HT1080 (cell line): ENCODE measurements at places on chromosomes 7 and 10. TPM values are rescaled to one million over a fixed set of nuclear protein-coding genes. Genes with fewer than 3 reads are reported as not detected.

Gene SPDYE2
- total RNA-seq: not detected in 2 replicates

Gene CFAP58
- total RNA-seq: 0.58 and 1.8 TPM in 2 replicates

Gene WAC
- total RNA-seq: 49.6 and 65.5 TPM in 2 replicates

Gene SPDYE9
- total RNA-seq: not detected in 2 replicates

Gene A1CF
- not detected in 2 replicates for total RNA-seq

Gene SFMBT2
- 1.9 and 2.4 TPM in 2 replicates for total RNA-seq

Gene MALSU1
- 105 and 129 TPM in 2 replicates for total RNA-seq

Gene FAM241B
- total RNA-seq: 4.1 and 4.6 TPM in 2 replicates

Gene KLLN
- 0.40 and 0.77 TPM in 2 replicates for total RNA-seq

Gene CXCL12
- not detected in 2 replicates for total RNA-seq

Gene CNPY1
- total RNA-seq: not detected in 2 replicates

Gene ABCA13
- 1.2 and 1.7 TPM in 2 replicates for total RNA-seq

Gene RELN
- total RNA-seq: 0.02 and 0.03 TPM in 2 replicates

Gene GPR158
- 9.4 and 10.9 TPM in 2 replicates for total RNA-seq

Gene MNX1
- total RNA-seq: 0.37 TPM in 1 of 2 replicates, not detected in the other

DNA sequence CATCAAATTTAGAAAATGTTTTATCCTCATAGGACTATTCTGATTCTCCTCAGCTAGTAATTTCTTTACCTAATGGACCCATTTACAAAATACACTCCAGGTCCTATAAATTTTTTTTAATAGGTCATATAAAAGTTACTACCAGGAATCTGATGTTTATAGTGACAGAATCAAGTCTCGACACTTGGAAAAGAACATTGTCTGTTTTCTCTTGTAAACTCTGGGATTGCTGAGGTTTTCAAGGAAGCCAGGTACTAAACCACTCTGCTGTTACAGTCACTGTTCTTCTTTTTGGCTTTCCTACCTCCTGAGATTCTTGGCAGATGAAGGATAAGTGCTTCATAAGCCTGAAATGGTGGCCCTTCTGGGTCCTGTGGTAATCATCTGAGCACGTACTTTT lies 493.1 kb downstream of the AUTS2 start:
- DNase-seq: no peak

DNA sequence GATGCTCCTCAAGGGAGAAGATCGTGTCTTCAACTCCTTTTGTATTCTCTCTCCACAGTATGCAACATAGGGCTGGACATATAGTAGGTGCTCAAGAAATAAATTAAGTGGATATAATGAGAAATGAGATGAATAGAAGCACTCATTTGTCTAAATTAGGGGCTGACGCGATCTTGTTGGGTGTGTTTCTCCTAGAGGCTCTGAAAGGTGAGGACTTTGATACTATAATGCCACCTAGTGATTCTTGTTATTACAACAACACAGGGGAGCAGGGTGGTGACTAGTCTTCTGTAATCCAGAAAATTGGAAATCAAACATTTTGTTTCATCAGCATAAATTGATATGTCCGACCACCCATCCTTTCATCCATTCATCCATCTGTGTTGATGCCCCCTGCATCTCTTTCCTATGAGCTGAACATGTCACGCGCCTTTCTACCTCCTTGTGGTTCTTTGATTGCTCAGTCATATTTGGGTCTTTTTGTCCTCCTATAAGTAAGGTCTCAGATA lies 3.5 kb upstream of the CFAP58 start:
- peak; percentile 71 for DNase-seq

DNA sequence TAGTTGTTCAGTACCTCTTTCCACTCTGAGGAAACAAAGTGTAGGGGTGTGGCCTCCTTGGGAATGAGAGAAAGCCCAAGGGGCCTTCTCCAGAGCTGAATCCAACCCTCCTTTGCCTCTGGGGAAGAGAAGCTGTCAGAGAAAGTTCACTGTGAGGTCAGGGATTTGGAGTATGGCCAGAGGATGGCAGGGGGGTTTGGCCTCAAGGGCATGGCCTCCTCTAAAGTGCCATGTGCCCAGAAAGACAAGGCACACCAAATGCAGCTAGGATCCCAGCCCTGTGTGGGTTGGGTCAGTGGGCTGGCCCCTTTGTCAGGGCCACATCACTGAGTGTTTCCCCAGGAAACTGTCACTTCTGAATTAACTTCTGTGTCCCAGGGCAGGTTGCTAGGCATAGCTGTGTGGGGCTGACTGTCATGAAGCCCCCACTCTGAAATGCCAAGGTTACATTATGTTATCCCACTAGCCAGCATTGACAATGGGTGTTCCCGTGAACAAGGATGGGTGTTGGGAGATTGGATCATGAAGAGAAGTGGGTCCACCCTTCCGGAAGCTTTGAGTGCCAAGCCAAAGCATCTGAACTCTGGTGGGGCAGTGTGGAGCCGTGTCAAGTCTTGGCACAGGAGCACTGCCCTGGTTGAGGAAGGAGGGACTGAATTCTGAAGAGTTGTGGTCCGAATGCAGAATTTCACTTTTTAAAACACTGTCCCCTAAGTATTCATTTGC lies 123.3 kb downstream of the ZMIZ1 start:
- DNase-seq: no peak

- no peak for DNase-seq
Measured at GRCh38 chr10:78794736-78795455, 273.9 kb upstream of the ZMIZ1 start.

DNA sequence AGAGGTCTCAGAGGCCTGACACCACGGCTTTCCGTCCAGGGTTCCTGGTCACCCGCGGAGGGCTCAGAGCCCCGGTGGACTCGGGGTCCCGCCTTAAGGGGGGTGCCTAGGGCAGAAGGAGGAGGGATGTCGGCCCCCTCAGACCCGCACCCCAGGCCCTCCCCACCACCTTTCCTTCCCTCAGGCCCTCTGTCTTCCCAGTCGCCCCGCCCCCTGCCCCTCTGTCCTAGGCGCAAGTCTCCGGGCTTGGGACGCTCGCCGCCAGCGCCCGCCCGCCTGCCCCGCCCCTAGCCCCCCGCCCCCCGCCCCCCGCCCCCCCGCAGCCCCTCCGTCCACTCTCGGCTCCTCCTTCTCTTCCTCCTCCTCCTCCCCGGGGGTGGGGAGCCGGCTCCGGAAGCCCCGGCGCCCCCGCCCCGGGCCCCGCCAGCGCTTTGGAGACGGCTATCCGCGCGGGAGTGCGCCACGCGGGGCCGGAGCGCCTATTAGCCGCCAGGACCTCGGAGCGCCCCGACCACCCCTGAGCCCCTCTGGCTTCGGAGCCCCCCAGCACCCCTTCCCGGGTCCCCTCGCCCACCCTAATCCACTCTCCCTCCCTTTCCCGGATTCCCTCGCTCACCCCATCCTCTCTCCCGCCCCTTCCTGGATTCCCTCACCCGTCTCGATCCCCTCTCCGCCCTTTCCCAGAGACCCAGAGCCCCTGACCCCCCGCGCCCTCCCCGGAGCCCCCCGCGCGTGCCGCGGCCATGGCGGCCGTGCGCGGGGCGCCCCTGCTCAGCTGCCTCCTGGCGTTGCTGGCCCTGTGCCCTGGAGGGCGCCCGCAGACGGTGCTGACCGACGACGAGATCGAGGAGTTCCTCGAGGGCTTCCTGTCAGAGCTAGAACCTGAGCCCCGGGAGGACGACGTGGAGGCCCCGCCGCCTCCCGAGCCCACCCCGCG lies at the start of gene AEBP1:
Gene AEBP1, plus strand, starts transcription at position 423 of the 937 bp plus-strand sequence. Its CDS starts 321 bp downstream, at position 744.
- no peak for DNase-seq

- peak; percentile 39 for DNase-seq
Measured at GRCh38 chr7:92639213-92639896, 49.2 kb upstream of the FAM133B start.

GRCh38 chr7:15985587-15986384 lies 299.3 kb upstream of the MEOX2 start:
- DNase-seq: no peak

GRCh38 chr7:137953665-137954470 lies 48.0 kb downstream of the CREB3L2 start:
- peak; percentile 83 for DNase-seq

DNA sequence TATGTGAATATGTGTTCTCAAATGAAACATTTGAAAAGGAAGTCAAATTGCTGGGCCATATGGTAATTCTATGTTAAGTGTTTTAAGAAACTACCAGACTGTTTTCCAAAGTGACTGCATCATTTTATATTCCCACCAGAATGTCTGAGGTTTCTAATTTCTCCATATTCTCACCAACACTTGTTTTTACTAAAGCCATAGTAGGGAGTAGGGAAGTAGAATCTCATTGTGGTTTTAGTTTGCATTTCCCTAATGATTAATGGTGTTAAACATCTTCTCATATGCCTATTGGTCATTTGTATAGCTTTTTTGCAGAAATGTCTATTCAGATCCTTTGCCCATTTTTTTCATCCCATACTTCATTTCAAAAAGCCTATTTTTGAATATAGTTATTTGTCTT lies 9.1 kb upstream of the SEMA4G start:
- no peak for DNase-seq

- DNase-seq: no peak
Measured at GRCh38 chr7:36925691-36926090, 201.4 kb upstream of the AOAH start.

GRCh38 chr10:43235070-43235900 lies 31.6 kb downstream of the RASGEF1A start:
- DNase-seq: no peak

- DNase-seq: no peak
Measured at GRCh38 chr10:111724121-111724520, 459.4 kb downstream of the GPAM start.

GRCh38 chr7:54823776-54824175 lies 64.8 kb upstream of the SEC61G start:
- no peak for DNase-seq

DNA sequence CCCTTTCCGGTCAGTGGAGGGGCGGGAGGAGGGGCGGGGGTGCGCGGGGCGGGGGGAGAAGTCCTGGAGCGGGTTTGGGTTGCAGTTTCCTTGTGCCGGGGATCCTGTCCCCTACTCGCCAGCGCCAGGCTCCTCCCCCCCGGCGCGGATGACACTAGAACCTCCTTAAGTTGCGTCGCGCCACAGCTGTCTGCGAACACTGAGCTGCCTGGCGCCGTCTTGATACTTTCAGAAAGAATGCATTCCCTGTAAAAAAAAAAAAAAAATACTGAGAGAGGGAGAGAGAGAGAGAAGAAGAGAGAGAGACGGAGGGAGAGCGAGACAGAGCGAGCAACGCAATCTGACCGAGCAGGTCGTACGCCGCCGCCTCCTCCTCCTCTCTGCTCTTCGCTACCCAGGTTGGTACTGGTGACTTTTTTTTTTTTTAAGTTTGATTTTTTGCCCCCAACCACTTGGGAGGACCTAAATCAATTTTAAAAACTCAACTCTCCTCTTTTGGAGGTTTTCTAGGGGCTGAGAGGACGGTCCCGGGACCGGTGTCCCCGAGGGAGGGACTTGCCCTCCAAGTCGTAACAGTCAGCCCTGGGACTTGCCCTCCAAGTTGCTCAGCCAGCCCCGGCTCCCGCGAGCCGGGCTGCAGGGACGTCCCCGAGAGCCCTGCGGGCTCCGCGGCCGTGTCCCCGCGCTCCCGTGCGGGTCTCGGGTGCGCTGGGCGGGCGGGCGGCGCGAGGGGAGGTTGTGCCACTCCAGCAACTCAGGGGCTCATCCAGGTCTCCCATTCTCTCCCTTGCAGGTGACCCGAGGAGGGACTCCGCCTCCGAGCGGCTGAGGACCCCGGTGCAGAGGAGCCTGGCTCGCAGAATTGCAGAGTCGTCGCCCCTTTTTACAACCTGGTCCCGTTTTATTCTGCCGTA lies at the start of gene GATA3:
Gene GATA3, plus strand, starts transcription at position 195 of the 914 bp plus-strand sequence. CDS start 968 bp downstream, outside the sequence.
- peak; percentile 13 for DNase-seq

DNA sequence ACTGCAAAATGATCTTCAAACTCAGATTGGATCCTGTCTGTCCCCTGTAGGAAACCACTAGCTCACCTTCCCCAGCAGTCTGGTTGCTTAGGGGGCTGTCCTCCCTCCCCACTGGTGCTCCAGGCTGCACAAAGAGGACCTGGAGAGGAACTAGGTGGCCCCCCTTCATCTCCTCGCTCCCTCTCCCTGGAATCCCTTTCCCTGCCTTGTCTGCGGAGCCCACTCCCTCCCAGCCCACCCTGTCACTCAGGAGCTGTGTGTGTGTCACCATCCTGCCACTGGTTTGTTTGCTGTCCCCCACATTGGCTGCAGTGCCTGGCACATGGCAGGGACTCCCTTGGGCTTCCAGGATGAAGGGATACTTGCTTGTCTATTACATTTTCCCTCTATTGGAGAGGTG lies 35.5 kb upstream of the ZMIZ2 start:
- DNase-seq: no peak

- no peak for DNase-seq
Measured at GRCh38 chr10:28794986-28795385, 117.7 kb downstream of the BAMBI start.

DNA sequence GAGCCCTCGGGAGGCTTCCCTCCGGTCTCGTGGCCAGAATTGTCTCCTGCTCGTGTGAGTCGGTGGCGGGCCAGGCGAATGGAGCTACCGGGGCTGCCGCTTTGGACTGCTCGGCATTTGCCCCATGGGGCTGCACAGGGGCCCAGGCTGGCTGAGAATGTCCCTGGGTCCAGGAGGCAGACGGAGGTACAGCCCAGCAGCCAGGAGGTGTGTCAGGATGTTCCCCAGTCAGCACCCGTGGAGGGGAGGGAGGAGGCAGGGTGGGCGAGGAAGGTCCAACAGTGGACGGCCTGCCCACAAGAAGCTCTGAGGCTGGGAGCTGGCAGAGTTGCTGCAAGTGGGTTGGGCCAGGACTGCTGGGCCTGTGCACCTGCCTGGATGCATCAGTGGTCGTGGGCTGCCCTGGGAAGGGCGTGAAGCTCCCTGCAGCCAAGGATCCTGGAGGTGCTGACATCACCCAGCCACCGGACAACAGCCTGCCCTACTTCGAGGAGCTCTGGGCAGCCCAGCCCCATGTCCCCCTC lies 46.4 kb downstream of the PDGFA start:
- DNase-seq: no peak

GRCh38 chr7:157687845-157688532 lies 351.2 kb downstream of the DNAJB6 start:
- DNase-seq: no peak

GRCh38 chr10:11608159-11609013 lies 3.1 kb downstream of the USP6NL start:
- no peak for DNase-seq

DNA sequence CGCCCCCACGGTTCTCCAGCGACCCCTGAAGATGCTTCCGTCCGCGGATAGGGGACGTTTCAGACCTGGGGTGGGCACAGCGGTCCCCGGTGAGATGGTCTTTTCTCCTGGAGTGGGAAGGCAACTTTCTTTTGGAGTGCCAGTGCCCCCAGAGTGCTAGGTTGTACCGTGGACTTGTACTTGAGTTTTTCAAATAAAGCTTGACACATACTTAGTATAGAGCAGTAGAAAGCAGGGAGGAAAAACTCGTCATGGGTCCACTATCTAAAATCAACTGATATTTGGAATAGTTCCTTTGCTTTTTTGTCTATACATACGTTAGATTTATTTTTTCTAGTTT lies 28.4 kb downstream of the RBM20 start:
- no peak for DNase-seq

GRCh38 chr10:49330127-49330665 lies 31.2 kb downstream of the C10orf71 start:
- DNase-seq: no peak

- peak; percentile 70 for DNase-seq
Measured at GRCh38 chr10:102596506-102596971, 47.7 kb upstream of the TRIM8 start.

GRCh38 chr10:77877441-77878344 lies 48.9 kb downstream of the DLG5 start:
- no peak for DNase-seq

GRCh38 chr10:32956365-32957197 lies 1.4 kb downstream of the ITGB1 start:
- DNase-seq: peak; percentile 42

GRCh38 chr10:132368881-132369635 lies 27.9 kb upstream of the PWWP2B start:
- DNase-seq: peak; percentile 25
